Neural progenitor cell (in vitro differentiated cells): ENCODE measurements at places on chromosomes 4 and X. TPM values are rescaled to one million over a fixed set of nuclear protein-coding genes. Genes with fewer than 3 reads are reported as not detected.

- no peak for DNase-seq
- H3K4me3 ChIP-seq: no peak overlapping the region
- no peak overlapping the region for H3K27ac ChIP-seq
Observed at GRCh38 chr4:93384887-93385286, 443.7 kb upstream of the ATOH1 start.

GRCh38 chrX:1686642-1687041, 71.8 kb downstream of the ASMT start:
- H3K4me3 ChIP-seq: no peak overlapping the region
- no peaks in the 10 kb centered on the region for H3K4me1 ChIP-seq
- H3K36me3 ChIP-seq: no peaks in the 10 kb centered on the region
- DNase-seq: no peak
- H3K27ac ChIP-seq: no peak overlapping the region

DNA sequence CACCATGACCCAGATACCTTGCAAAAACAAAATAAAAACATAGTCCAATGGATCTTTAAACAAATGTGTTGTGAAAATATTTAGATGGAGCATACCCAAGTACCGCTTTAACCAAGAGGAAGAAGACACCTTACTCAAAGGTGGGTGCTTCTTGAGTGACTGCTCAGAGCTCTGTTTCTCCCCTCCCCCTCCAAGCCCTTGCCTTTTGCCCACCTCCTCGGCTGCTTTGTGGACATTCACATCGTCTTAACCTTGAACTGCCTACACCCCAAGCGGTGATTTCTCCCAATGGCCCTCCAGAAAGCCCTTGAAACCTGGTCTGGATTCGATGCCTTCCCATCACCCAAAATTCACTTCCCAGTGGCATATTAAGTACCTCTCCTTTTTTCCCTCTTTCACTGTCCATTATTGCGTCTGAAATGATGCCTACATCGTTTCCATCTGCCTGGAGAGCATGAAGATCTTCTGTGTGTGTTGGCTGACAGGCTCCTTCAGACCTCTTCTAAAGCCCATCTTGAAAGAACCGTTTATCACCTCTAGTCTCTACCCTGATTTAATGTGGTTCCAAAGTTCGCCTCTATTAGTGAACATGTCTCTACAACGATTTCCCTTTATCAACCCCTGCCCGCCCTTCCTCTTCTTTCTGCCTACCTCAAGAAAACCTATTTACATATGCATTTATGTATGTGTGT, 968 bp downstream of the GPRIN3 start:
- peaks cover 38% of the 10 kb centered on the region for H3K27me3 ChIP-seq
- H3K36me3 ChIP-seq: no peaks in the 10 kb centered on the region
- DNase-seq: no peak
- no peak overlapping the region for H3K4me3 ChIP-seq

Gene DGAT2L6
- total RNA-seq: not detected in 2 replicates

Gene MAP7D2
- total RNA-seq: 2.0 and 2.6 TPM in 2 replicates

Gene AMBN
- 0.15 TPM in 1 of 2 replicates, not detected in the other for total RNA-seq

DNA sequence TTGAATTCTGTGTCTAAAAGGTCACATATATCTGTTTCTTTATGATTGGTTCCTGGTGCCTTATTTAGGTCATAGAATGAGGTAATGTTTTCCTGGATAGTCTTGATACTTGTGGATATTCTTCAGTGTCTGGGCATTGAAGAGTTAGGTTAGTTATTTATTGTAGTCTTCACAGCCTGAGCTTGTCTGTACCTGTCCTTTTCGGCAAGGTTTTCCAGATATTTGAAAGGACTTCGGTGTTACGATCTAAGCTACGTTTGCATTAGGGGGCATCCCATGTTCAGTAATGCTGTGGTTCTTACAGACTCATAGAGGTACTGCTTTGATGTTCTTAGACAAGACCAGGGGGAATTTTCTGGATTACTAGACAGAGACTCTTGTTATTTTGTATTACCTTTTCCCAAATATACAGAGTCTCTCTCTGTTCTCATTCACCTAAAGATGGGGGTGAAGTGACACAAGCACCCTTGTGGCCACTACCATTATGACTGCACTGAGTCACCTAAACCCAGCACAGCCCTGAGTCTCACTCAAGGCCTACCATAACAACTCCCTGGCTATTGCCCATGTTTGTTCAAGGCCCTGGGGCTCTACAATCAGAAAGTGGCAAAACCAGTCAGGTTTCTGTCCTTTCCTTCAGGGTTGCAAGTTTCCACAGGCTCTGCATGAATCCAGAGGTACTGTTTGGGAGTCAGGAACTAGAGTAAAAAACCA, 30.1 kb upstream of the CYSLTR1 start:
- H3K27me3 ChIP-seq: no peaks in the 10 kb centered on the region
- no peak for DNase-seq
- no peak overlapping the region for H3K4me3 ChIP-seq
- no peaks in the 10 kb centered on the region for H3K4me1 ChIP-seq
- no peak overlapping the region for H3K27ac ChIP-seq

Gene SLIT2
- 1.2 and 3.0 TPM in 2 replicates for total RNA-seq

GRCh38 chr4:170497112-170497511, 407.4 kb upstream of the AADAT start:
- H3K36me3 ChIP-seq: no peaks in the 10 kb centered on the region
- H3K27ac ChIP-seq: no peak overlapping the region
- no peak overlapping the region for H3K4me3 ChIP-seq
- H3K27me3 ChIP-seq: no peaks in the 10 kb centered on the region
